ENCODE measurements at places on chromosomes 1 and 21. TPM values are rescaled to one million over a fixed set of nuclear protein-coding genes. Genes with fewer than 3 reads are reported as not detected.

The DFFA gene
- 74.8 TPM for total RNA-seq

The KCNE1 gene
- total RNA-seq: 0.34 TPM

- H3K4me3 ChIP-seq: no peak overlapping the region
- H3K27me3 ChIP-seq: peaks cover 3% of the 10 kb centered on the region
- no peak overlapping the region for H3K27ac ChIP-seq
- H3K4me1 ChIP-seq: no peaks in the 10 kb centered on the region
Measured at GRCh38 chr1:161266836-161267235, 8.3 kb downstream of the PCP4L1 start.

DNA sequence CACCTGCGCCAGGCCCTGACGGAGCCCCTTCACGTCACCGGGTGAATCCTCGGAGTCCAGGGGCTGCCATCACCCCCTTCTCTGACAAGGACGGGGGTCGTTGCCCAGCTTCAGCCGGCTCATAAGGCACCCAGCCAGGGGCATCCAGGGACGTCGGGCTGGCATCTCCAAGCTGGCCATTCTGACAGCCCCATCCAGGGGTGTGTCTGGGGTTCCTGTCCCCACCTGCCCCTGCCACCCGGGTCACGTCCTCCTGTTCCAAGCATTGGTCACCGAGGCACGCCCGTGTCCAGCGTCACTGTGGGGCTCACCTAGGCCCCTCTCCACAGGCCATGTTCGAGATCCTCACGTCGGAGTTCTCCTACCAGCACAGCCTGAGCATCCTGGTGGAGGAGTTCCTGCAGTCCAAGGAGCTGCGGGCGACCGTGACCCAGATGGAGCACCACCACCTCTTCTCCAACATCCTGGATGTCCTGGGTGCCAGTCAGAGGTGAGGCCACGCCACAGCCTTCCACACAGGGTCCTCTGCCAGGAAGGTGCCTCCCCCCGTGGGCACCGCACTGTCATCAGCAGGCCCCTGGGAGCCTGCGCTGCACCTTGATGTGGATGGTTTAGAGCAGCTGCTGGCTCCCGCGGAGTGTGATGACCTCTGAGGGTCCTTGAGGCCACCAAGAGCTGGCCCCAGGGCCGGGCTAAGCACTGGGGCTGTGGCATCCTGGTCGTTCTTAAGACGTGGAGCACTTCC lies 14.8 kb downstream of the ARHGEF16 start:
- H3K27ac ChIP-seq: no peak overlapping the region
- H3K36me3 ChIP-seq: no peaks in the 10 kb centered on the region
- H3K4me3 ChIP-seq: no peak overlapping the region
- DNase-seq: no peak

- H3K27ac ChIP-seq: no peak overlapping the region
- H3K27me3 ChIP-seq: peaks cover 10% of the 10 kb centered on the region
- no peak for DNase-seq
- no peak overlapping the region for H3K4me3 ChIP-seq
- H3K4me1 ChIP-seq: 0 out of 2 replicates have a peak, but pooled peaks cover 6% of the 10 kb centered on the region
Measured at GRCh38 chr1:30706528-30706927, 16.9 kb downstream of the MATN1 start.

DNA sequence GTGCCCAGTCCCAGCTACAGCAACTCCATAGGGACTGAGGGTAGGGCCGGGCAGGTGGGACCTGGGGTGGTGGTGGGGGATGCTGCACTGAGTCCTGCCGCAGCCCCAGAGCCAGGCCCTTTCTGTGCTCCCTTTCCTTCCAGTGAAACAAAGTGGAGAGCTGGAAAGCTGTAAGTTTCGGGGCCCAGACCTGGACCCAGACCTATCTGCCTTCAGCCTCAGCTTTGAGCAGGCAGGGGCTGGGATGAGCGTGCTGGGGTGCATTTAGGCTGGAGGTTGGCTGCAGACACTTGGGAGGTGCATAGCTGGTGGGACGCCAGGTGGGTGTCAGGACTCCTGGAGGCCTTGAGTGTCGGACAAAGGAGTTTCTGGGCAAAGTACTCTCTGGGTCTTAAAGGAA lies 92.7 kb upstream of the C1orf174 start:
- no peak overlapping the region for H3K4me3 ChIP-seq
- 0 out of 3 replicates have a peak, but pooled peaks cover 2% of the 10 kb centered on the region for H3K27me3 ChIP-seq
- H3K4me1 ChIP-seq: no peaks in the 10 kb centered on the region
- H3K27ac ChIP-seq: no peak overlapping the region
- DNase-seq: no peak

GRCh38 chr1:231808116-231808515 lies 181.5 kb downstream of the DISC1 start:
- no peak for DNase-seq
- H3K4me1 ChIP-seq: peaks cover 6% of the 10 kb centered on the region
- H3K36me3 ChIP-seq: no peaks in the 10 kb centered on the region
- H3K4me3 ChIP-seq: no peak overlapping the region
- H3K27me3 ChIP-seq: no peaks in the 10 kb centered on the region

DNA sequence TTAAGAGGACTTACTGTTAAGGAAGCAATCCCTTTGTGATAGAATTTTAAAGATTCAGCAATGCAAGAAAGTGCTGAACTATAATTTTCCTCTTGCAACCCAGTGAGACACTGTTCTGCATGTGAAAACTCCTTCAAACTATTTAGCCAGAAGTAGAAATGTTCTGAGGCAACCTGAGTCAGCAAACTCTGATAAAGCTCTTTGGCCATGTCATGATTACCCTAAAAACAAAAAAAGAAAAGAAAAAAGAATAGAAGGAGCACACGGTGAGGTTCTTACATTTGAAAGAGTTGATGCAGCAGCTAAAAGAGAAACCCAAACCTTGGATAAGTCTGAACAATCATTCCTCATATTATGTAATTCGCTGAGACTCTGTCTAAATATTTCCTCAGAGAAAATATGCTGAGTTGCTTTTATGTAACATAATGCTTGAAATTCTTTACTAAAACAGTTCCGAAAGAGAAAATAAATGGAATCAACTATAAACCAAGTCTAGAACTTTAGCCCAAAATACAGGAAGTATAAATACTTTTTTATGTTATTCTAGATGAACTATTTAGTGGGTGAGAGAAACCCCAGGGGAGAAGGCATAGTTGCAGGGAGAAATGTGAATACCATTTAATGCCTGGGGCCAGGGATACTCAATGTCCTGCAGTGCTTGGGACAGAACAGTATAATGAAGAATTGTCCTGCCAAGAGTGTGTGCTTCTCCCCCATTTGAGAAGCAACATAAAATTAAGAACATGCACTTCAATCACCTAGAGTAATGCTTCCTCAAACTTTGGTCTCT lies 60.0 kb downstream of the INTS7 start:
- H3K36me3 ChIP-seq: peaks cover 80% of the 10 kb centered on the region
- no peak overlapping the region for H3K4me3 ChIP-seq
- no peaks in the 10 kb centered on the region for H3K27me3 ChIP-seq
- H3K27ac ChIP-seq: no peak overlapping the region

DNA sequence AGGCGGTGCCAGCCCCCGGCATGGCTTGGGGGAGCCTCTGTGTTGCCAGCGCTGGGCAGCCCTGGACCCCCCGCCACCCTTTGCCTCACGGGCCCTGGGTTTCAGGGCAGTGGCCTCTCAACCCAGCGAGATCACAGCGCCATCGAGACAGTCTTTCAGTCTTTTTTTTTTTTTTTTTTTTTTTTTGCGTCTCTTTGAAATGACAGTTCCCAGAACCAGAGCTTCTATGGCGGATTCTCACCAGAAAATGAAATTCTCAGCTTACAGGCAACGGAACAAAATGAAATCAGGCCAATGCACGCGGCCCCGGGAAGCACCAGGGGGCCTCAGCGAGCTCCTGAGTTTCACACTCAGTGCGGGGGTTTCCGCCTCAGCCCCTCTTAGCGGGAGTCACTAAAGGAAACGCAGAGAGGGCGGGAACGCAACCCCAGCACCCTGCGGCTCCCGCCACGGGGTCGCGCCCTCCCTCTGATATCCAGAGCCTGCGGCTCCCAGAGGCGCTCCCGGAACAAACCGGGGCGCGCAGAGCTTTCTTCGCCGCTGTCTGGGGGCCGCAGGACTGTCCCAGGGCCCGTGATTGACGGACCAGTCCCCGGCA lies 8.0 kb upstream of the COL6A1 start:
- H3K4me3 ChIP-seq: peak overlapping the region; percentile 14
- no peak overlapping the region for H3K27ac ChIP-seq
- peaks cover 43% of the 10 kb centered on the region for H3K27me3 ChIP-seq
- no peaks in the 10 kb centered on the region for H3K36me3 ChIP-seq
- DNase-seq: peak; percentile 82
- peaks cover 52% of the 10 kb centered on the region for H3K4me1 ChIP-seq

Measured in K562 (cell line).